HepG2 (cell line): ENCODE measurements at places on chromosomes 2 and 18.

DNA sequence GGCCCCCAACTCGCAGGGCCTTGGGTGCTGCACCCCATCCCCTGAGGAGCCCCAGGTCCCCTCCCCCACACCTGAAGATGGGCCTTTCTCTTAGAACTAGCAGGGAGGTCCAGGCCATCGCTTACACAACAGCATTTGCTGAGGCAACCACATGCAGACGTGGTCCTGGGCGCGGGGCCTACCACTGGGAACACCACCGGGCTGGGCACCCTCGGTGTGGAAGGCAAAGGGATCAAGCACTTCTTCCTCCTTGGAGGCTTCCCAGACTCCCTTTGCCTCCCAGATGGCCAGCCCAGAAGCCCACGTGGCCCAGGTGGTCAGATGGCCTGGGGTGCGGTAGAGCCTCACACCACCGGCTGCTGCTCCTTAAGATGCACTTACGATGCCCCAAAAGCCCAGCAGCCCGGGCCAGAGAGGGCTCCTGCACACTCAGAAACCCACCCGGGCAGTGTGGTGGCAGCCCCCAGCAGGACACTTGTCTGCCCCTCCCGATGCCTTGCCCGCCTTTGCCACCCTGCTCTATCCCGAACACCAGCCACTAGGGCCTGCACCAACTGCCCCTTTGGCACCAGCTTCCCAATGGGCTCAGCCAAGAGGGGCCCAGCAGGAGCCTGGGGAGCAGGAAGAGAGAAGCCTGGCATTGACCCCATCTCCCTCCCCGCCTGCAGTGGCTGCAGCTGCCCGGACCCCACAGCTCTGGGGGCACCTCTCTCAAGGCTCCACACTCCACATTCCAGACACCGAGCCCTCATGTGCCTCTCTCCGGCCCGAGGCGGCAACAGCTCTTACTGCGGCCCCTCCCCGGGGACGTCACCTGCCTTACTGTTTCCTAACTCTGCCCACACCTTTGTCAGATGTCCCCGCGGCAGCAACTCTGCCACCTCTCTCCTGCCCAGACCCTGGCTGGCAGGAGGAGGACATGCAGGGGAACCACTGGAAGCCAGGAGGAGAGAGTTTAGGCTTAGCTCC lies 13.9 kb upstream of the MLPH start:
- DNase-seq, result no peak

- peak; percentile 6 for DNase-seq
These were observed 1344.5 kb upstream of the TMEFF2 start for GRCh38 chr2:193539188-193539587.

GRCh38 chr2:212124598-212124997 lies 414.0 kb downstream of the ERBB4 start:
- DNase-seq, result peak; percentile 11

GRCh38 chr18:22585821-22586220 lies 168.1 kb upstream of the CTAGE1 start:
- no peak for DNase-seq

DNA sequence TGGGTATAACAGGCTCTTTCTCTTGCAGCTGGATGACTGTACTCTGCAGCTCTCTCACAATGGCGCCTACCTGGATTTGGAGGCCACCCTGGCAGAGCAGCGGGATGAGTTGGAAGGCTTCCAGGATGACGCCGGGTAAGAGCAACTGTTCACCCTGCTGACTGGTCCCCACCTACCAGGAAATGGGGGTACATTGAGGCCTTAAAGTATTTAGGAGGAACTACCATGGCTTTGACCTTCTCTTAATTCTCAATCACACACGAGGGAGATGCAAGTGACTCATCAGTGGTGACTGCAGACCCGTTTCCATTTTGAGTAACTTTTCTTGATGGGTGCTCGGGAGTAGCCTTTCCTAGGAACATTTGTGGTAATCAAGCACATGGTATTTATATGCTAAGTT lies 58.0 kb downstream of the FHOD3 start:
- no peak for DNase-seq

DNA sequence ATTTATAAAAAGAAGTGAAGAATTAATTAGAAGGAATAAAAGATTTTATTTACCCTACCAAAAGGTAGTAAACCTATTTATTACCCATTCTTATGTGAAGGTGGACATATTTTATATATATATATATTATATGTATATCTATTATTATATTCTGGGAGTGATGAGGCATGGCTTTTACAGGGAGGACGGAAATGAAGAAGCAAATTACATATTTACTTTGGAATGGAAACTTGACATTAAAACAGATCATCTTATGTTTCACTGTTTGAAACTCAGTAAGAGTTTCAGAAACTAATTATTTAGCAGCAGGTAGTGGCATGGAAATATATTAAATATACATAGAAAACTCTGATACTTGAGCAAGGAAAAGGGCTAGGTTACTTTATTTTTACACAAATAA lies 143.4 kb downstream of the LCLAT1 start:
- DNase-seq, result no peak

DNA sequence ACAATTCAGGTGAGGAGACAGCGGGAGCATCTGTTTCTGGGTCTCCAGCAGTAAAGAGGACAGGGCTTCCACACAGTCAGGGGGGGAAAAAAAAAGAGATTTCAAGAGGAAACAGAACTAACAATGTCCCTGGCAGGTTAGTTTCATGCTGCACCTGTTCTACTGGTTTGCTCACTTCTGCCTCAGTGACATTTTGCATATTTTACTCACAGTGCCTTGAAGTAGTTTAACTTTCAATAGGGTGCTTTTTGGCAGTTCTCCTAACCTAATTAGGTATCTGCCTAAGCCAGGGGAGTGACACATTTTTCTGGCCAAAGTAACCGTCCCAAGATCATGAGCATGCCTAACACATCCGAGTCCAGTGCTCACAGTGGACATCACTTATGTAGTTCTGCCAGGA lies 109.0 kb upstream of the ALK start:
- no peak for DNase-seq

DNA sequence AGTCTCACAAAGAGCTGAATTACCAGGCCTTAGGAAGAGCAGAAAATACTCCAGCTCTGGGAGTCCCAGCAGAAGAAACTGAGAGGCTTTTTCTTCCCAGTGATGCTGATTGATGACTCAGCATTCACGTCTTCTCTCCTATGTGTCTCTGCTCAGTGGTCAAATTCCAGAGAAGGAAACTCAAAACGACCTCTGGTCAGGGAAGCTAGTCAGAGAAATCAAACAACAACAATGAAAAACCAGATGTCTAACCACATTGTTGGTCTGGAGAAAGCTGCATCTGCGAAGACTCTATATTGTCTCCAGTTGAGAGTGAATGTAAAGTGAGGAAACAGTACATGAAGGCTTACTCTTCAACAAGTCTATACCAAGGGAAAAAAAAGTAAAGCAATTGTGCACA lies 28.6 kb upstream of the CERS6 start:
- no peak for DNase-seq

DNA sequence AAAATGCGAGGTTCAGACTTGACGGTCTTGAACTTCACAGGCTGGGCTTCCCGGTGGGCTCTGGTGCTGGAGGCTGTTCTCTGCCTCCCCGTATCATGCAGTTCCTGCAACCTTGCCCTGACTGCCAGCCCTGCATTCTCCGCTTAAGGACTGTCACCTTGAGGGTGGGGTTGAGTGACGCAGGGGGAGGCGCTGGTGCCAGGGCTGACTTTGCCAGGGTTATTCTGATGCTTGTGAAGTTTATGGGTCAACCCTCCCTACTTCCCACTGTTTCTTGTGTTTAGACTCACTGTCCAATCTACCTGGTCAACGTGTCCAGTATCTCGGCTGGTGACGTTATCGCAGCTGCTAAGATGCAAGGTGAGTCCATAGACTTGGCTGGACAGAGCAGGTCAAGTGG lies 37.5 kb upstream of the MAPRE3 start:
- DNase-seq, result no peak

DNA sequence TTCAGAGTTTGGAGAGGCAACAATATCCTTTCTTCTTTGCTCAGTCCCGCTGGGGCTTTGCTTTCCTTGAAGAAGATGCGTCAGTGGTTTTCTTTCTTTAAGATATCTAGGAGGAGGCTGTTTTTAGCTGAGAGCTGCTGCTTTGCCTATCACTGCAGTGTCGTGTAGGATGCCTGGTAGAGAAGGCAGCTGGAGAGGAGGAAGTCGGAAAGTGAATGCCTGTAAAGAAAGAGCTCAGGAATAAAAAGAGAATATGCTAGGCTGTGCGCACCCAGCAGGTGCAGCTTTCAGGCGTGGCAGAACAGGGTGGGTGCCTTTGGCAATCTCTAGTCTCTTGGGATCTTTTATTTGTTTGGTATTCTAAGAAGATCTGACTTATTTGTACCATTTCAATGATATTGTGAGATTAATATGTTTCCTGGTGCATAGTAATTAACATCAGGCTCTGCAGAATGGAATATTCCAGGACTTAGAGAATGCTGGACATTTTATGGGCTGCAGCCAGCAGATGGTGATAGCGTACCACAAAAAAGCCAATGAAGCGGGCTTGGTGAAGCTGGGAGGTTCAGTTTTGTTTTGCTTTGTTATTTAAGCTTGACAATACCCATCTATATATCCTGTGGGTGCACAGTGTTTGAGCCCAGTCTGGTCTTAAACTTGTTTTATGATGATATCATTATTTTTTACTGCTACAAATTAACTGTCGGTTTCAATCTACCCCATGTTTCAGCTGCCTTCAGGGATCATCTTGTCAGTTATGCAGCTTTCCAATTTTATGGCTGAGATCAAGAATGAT lies 34.9 kb downstream of the CAVIN2 start:
- DNase-seq, result peak; percentile 68

DNA sequence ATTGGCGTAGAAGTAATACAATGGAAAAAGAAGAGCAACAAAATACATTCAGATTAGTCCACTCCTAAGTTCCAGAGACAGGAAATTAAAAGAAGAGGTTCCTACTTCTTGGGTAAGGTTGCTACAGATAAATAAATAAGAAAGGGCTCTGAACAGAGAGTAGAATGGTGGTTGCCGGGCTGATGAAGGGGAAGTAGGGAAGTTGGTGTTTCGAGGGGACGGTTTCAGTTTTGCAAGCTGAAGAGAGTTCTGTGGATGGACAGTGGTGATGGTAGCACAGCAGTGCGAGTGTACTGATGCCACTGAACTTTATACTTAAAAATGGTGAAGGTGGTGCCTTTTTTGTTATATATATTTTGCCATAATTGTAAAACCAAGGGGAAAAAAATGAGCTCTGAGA lies 48.2 kb downstream of the CABYR start:
- no peak for DNase-seq

DNA sequence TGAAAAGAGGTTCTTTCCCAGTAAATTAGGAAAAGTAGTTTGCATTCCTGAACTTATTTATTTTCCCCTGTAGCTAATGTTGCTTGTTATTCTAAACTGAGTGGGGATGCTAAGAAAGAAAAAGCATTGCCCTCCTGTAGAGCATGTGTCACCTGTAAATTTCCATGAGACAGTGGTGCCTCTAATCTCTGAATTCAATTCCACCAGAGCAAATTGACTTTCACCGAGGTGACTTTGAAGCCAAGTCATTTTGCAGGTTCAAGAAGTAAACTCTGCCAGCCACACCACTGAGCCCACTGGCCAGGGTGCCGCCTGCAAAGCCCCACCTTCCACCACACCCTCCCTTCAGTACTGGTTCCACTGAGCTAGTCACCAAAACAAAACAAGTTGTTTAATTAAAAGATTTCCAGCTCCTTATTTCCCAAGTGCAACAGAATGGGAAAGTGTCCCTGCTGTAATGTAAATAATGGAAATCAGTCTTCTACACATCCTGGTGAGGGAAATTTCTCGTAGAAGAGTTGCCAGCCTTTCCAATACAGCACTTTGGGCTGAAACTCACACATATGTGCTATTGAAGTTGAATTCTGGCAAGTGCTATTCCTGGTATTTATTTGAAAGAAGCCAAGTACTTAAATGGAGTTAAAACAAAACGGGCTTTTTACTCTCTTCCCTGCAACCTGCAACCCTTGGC lies 254.8 kb downstream of the RNF152 start:
- no peak for DNase-seq

DNA sequence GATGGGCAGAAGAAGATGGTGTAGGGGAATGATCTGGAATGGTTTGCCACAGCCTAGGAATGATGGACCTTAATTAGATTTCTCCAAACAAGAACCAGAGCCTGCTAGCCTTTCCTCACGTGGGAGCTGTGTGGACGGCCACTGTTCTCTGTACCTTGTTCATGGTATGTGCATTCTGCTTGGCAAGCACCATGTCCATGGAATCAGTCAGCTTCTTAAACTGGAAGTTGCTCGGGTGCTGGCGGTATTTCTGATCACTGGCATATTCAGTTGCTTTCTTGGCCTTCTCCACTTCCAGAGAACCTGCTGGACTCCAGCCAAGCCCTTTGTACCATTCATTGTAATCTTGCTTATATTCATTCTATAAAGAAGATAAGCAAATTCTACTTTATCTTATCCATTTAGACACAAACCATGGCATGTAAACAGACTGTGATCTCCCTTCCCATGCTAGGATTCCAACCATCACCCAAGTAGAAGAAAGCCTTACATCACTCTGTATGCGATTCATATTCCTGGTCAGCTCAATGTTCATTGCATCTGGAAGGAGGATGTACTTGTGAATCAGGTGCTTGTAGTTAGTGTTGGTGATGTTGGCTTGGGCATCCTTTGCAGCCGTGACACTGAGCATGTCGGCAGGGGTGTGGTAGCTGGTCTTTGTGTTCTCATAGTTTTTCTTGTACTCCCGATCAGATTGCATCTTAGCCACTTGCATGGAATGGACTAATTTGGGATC lies 78.4 kb downstream of the NEB start:
- no peak for DNase-seq

DNA sequence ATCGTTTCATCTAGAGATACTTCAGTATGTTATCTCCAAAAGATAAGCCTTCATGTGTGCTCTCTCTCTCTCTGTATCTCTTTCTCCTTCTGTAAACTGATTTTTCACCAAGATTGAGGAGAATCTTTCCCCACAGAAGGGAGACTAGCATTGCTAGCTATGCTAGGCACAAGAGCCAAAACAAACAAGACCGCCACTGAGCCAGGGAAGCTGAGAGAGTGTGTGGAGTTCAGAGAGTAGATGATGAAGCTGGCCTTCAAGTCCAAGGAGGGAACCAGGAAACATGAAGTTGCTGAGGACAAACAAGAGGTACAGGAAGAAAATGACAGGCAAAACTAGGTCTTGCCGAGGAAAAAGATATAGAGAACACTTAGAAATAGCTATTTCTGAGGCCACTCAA lies 23.4 kb downstream of the DAPL1 start:
- no peak for DNase-seq

DNA sequence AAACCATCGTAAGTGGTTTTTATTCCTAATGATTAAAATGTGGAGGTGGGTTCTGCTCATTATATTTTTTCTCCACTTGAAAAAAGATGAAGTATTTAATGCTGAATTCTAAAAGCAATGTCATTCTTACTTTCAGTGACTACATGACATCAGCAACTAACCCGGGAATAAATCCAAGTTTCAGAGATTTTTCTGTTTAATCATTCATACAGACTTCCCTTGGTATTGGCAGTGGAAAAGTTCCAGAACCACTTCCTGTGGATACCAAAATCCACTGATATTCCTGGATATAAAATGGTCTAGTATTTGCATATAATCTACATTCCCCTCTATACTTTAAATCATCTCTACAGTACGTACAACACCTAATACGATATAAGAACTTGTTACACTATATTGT lies 128.6 kb downstream of the ZNF532 start:
- no peak for DNase-seq
